Gastrocnemius medialis (tissue), 4 donors: ENCODE measurements at places on chromosomes 7 and 10. TPM values are rescaled to one million over a fixed set of nuclear protein-coding genes. Genes with fewer than 3 reads are reported as not detected.
A peak's percentile ranks its signal among the peaks of the same experiment; 100 is the strongest.

The ECHS1 gene
- 123 TPM for total RNA-seq

- peak overlapping the region; percentile 55 for H3K27ac ChIP-seq
- no peaks in the 10 kb centered on the region for H3K36me3 ChIP-seq
- peak; percentile 18 for DNase-seq
- peaks cover 41% of the 10 kb centered on the region for H3K4me1 ChIP-seq
- H3K27me3 ChIP-seq: no peaks in the 10 kb centered on the region
- no peak overlapping the region for H3K4me3 ChIP-seq
Measured at GRCh38 chr10:34717429-34717828, 97.7 kb downstream of the PARD3 start.

- DNase-seq: no peak
- no peak overlapping the region for H3K4me3 ChIP-seq
- no peaks in the 10 kb centered on the region for H3K4me1 ChIP-seq
- no peaks in the 10 kb centered on the region for H3K36me3 ChIP-seq
- no peaks in the 10 kb centered on the region for H3K27me3 ChIP-seq
Measured at GRCh38 chr10:49161411-49161997, 26.7 kb downstream of the TMEM273 start.

- H3K4me3 ChIP-seq: no peak overlapping the region
- H3K27ac ChIP-seq: peak overlapping the region; percentile 73
- H3K36me3 ChIP-seq: no peaks in the 10 kb centered on the region
- peaks cover 23% of the 10 kb centered on the region for H3K4me1 ChIP-seq
- H3K27me3 ChIP-seq: no peaks in the 10 kb centered on the region
Measured at GRCh38 chr10:77011874-77012811, 625.5 kb downstream of the KCNMA1 start.

The FOXK1 gene
- 17.7 TPM for total RNA-seq

DNA sequence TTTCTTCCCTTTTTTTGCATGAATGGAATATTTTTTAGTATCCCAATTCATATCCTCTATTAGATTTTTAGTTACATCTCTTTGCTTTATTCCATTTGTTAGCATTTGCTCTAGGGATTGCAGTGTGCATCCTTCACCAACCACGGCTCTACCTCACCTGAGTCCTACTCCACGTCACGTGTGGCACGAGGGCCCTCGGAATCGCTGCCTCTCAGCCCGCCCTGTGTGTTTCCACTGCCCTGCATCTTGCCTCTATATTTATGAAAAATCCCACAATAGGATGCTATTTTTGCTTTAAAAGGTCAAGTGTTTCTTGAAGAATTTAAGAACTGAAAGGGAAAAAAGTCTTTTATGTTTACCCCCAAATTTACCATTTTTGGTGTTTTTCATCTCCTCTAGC is 41.0 kb downstream of the CFAP46 start:
- no peak overlapping the region for H3K4me3 ChIP-seq
- H3K4me1 ChIP-seq: no peaks in the 10 kb centered on the region
- DNase-seq: no peak

DNA sequence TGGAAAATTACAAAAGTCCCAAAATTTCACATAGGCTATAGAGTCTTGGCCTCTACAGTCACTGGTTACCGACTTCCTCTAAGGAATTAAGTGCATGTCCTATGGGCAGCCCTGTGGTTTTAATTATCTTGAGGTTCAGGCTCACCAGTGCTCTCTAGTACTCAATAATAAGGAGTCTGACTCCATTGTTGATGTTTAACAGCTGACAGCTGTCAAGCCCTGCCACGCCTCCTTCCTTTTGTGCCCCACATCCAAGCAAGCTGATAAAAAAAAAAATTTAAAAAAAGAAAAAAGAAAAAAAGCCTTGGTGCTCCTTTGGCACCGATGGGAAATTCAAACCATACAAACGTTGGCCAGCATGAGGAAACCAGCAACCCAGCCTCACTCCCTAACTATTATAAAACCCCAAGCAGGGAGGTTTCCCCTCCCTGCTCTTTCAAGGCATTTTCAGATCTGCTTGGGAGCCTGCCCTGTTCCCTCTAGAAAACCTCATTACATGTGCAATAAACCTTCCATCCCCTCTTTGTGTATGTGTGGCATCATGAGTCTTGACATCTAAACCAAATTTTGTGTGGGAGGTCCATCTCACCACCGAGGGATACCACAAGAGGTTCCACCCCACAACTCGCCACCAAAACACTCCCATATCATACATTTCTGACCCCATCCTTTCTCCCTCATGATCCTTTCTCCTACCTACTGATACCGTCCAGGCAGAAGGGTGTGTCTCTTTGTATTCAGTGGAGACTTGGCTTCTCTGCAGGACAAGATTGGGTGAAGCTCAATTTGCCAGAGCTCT is 70.9 kb upstream of the CCDC71L start:
- no peaks in the 10 kb centered on the region for H3K4me1 ChIP-seq
- DNase-seq: no peak
- no peak overlapping the region for H3K27ac ChIP-seq
- no peak overlapping the region for H3K4me3 ChIP-seq
- no peaks in the 10 kb centered on the region for H3K27me3 ChIP-seq
